Spleen (tissue), 13 donors: ENCODE measurements at places on chromosomes 4 and X. TPM values are rescaled to one million over a fixed set of nuclear protein-coding genes. Genes with fewer than 3 reads are reported as not detected.

- no peaks in the 10 kb centered on the region for H3K4me1 ChIP-seq
- H3K4me3 ChIP-seq = no peak overlapping the region
- no peaks in the 10 kb centered on the region for H3K36me3 ChIP-seq
- H3K27me3 ChIP-seq = no peaks in the 10 kb centered on the region
- no peak for DNase-seq
- H3K27ac ChIP-seq = no peak overlapping the region
These were observed 37.3 kb upstream of the IGFBP7 start for GRCh38 chr4:57147335-57148060.

GRCh38 chrX:20571611-20572010, 304.9 kb upstream of the RPS6KA3 start:
- H3K4me1 ChIP-seq = no peaks in the 10 kb centered on the region
- H3K4me3 ChIP-seq = no peak overlapping the region
- no peaks in the 10 kb centered on the region for H3K36me3 ChIP-seq
- DNase-seq = no peak
- H3K27ac ChIP-seq = no peak overlapping the region

- H3K4me3 ChIP-seq = no peak overlapping the region
- no peak overlapping the region for H3K27ac ChIP-seq
- no peak for DNase-seq
- no peaks in the 10 kb centered on the region for H3K4me1 ChIP-seq
These were observed 107.3 kb downstream of the ARHGAP10 start for GRCh38 chr4:147839200-147839599.

The PFKFB1 gene
- 0.28 TPM for total RNA-seq

- H3K27ac ChIP-seq = no peak overlapping the region
- no peak overlapping the region for H3K4me3 ChIP-seq
- H3K36me3 ChIP-seq = no peaks in the 10 kb centered on the region
- H3K4me1 ChIP-seq = no peaks in the 10 kb centered on the region
- H3K27me3 ChIP-seq = no peaks in the 10 kb centered on the region
These were observed 17.1 kb downstream of the MTTP start for GRCh38 chr4:99591757-99592156.
